ENCODE measurements at places on chromosomes 4 and X.

DNA sequence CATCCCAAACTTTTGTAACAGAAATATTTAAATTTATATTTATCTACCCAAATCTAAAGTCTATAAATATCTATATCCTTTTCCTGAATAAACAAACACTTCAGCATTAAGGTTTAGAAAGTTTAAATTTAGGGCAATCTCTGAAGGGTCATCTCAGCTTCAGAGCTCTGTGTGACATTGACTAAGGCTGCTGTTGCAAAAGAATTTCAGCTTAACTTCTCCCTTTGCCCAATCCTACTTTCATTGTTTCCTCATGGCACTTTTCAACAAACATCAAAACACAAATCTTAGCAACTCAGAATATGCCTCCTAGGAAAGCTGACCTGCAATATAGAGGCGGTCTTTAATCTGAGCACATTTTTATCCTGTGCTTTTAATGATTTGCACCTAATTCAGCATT lies 79.7 kb upstream of the BANK1 start:
- no peaks in the 10 kb centered on the region for H3K4me1 ChIP-seq
- no peaks in the 10 kb centered on the region for H3K36me3 ChIP-seq
- DNase-seq: no peak
- H3K4me3 ChIP-seq: no peak overlapping the region
- no peaks in the 10 kb centered on the region for H3K27me3 ChIP-seq

DNA sequence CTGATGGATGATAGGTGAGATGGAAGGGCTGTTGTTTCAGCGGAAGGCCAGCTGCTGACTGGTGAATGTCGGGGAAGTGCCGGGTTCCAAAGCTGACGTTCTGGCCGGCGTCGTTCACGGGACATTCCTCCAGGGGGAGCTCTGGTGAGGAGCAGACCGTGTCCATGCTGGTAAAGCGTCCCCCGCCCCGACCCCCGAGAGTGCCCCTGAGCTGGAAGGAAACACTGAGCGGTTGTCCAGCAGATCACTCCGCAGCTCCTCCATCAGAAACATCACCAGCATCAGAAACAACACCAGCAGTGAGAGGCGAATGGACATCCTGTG lies 18.6 kb upstream of the ADRA2C start:
- no peak for DNase-seq
- H3K27ac ChIP-seq: no peak overlapping the region
- peaks cover 64% of the 10 kb centered on the region for H3K27me3 ChIP-seq
- H3K4me1 ChIP-seq: no peaks in the 10 kb centered on the region
- no peak overlapping the region for H3K4me3 ChIP-seq

GRCh38 chrX:51496501-51497291 lies at the start of gene NUDT11:
Gene NUDT11, minus strand, starts transcription at chrX:51496592. Its CDS starts 148 bp downstream, at chrX:51496444.
- H3K36me3 ChIP-seq: no peaks in the 10 kb centered on the region
- no peaks in the 10 kb centered on the region for H3K27me3 ChIP-seq
- H3K4me3 ChIP-seq: peak within 1 kb of the TSS; percentile 27
- no peaks in the 10 kb centered on the region for H3K4me1 ChIP-seq

DNA sequence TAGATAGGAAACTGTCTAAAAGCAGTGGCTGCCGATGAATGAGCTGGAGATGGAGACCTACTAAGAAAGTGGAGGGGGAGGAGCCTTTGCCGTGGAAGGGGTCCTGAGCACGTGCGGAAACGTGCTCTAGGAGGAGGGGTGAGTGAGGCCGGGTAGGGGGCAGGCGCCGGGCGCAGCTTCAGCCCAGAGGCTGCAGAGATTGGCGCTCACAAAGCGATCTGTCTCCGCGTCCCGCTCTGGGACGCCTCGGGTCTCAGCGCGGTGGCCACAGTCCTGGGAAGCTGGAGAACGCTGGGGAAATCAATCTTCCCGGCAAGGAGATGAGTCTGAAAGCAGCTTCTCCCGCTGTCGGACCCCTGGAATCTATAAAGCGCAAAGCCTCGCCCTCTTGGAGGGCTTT lies 444 bp upstream of the ARHGAP6 start:
- H3K4me1 ChIP-seq: no peaks in the 10 kb centered on the region
- H3K4me3 ChIP-seq: peak overlapping the region; percentile 24
- no peaks in the 10 kb centered on the region for H3K36me3 ChIP-seq
- H3K27ac ChIP-seq: peak overlapping the region; percentile 33
- H3K27me3 ChIP-seq: no peaks in the 10 kb centered on the region

- no peaks in the 10 kb centered on the region for H3K4me1 ChIP-seq
- H3K27me3 ChIP-seq: no peaks in the 10 kb centered on the region
- H3K36me3 ChIP-seq: no peaks in the 10 kb centered on the region
- no peak overlapping the region for H3K4me3 ChIP-seq
- no peak overlapping the region for H3K27ac ChIP-seq
Observed at GRCh38 chr4:95833711-95834194, 6.1 kb upstream of the PDHA2 start.

All from tibial nerve (tissue), 4 donors.